ENCODE measurements at places on chromosomes 3 and 15.

DNA sequence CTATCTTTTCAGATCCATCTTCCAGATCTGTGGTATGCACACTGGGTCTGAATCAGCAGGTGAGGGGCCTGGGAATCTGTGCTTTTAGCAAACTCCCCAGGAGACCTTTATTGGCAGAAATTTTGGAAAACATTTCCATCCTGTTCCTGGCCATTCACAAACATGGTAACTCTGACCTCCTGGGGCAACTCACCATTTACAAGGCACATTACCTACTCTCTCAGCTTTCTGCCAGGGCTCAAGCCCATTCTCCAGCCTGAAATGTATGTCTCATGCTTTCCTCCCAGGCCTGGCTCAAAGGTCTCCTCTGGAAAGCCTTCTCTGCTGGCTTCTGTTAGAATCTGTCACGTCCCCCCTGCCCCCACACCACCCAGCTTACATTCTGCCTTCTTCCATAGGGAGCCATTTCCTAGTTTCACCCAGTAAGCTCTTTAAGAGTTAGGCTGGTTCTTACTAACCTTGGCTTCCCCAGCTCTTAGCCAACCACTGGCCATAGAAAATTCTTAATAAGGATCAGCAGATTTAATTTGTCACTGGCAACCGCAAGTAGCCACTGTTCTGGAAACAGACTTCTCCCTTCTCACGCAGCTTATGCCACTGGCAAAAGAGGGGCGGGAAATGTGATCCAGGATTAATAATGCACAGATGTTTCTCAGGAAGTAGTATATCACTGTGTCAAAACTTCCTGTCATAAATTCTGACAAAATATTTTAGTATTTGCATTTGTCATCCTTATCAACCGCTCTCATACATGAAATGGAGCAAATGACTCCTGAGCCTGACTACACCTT, 55.0 kb downstream of the RORA start:
- no peak for DNase-seq

DNA sequence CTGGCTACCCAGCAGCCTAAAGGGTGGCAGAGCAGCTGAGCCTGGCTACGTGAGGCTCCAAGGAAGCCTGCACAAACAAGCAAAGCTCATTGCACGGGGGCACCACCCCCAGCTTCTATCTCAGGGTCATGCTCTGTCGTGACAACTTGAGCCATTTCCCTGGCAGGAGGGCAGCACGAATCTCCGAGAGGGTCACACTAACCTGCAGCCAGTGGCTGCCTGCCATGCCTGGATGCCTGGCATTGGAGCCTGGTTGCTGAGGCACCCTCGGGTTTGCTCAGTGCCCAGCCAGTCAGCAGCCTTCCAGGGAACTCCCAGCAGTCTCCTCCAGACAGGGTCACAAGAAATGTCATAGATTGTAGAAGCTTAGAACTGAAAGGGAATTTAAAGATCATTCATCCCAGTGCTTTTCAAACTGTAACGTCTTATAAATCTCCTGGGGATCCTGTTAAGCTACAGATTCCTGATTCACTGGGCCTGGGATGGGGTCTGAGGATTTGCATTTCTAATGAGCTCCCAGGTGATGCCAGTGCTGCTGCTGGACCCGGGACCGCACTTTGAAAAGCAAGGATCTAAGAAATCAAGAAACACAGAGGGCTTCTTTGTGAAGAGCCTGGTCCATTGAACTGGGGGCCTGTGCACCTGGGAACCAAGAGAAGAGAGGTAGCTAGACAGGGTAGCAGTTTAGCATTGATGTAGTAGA, 48.4 kb downstream of the TMEM266 start:
- DNase-seq: peak; percentile 54

DNA sequence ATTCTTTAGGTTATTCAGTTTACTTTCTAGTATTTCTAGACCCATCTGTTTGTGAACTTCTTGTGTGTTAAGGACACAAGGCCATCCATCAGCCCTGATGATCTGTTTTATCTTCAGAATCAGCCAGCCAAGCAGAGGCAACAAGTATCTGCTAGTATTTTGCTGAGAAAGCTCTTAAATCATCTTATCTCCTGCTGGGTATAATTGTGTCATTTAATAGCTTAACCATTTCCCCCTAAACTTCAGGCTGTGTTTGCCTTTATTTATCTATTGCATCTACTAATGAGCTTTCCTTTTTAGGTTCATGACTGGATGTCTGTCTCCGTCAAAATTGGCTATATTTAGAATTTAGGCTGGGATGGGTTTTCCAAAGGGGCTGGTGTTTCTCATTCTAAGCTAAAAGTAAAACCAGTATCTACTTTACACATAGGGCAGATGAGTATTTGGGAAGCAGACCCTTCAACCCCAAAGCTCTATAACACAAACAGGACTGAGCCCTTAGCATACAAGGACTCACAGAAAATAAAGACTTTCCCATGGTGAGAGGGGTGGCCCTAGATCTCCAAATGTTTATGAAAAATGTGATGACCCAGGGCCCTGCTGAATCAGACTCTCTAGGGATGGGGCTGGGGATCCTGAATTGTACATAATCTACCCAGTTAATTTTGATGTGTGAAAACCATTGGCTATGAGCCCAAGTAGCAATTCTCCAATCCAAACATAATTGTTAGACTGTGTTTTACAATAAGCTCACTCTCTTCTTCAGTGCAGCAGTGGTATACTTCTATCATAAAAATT, 65.3 kb upstream of the PSMD6 start:
- no peak for DNase-seq

DNA sequence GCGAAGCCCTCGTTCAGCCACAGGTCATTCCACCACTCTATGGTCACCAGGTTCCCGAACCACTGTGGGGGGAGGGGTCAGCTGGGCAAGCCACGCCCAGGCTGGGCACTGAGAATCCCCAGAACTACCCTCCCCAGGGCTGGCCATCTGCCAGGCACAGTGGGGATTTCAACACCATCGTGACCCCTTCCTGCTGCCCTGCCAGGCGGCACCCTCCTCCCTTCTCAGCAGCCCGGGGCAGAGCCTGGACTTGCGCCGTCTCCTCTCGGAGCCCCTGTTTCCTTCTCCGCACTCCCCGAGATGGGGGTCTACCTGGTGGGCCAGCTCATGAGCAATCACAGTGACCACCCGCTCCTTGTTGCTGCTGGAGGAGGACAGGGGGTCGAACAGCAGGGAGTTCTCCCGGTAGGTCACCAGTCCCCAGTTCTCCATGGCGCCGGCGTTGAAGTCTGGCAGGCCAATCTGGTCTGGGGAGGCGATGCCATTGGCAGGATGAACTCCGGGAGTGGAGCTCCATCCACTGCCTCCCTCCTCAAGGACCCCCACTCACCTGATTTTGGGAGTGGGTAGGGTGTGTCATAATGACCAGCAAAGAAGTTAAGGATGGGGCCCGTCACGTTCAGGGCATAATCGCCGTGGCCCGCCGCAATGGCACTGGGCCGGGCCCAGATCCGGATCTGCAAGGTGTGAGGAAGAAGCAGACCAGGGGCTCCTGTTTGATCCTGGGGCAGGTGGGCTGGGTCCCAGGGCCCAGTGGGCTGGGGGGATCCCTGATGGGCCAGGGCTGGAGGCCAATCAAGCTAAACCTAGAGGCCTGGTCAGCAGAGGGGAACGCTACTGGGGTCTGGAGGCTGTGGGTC, 10.5 kb downstream of the ANPEP start:
- no peak for DNase-seq

DNA sequence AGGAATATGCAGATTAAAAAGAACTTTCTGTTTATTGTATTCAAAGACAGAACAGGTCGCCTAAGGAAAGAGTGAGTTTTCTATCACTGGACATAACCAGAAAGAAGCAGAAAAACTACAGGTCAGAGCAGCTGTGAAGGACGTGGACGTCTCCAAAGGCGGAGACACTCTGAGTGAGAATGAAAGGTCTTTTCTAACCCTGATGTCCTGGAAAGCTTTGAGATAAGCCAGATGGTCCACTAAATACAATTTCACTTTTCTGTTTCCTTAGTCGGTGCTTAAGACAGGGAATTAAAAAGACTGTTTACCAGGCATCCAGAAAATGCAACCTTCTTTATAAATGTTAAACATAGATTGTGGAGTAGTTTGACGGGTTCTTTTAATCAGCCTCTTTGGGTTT, 360.4 kb downstream of the FGF12 start:
- no peak for DNase-seq

DNA sequence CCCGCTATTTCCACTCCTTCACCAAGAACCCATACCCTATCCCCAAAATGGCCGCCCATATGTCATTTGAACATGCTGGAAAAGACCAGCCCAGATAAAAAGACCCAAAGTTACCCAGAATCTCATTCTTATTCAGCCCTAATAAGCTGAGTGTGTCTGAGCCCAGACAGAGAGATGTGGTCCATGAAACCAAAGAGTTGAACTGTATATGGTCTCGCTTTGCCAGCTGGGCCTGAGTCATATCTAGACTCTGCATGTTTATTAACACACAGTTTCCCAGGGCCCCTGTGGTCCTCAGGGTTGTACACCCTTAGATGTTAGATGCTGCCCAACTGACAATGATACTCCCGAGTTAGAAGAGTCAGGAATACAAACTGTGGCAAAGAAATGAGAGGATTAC, 201.9 kb upstream of the STRIT1 start:
- DNase-seq: no peak

GRCh38 chr3:113304102-113304501, 92.7 kb downstream of the BOC start:
- no peak for DNase-seq

- no peak for DNase-seq
These were observed 135.8 kb upstream of the HACD2 start for GRCh38 chr3:123720638-123721037.

DNA sequence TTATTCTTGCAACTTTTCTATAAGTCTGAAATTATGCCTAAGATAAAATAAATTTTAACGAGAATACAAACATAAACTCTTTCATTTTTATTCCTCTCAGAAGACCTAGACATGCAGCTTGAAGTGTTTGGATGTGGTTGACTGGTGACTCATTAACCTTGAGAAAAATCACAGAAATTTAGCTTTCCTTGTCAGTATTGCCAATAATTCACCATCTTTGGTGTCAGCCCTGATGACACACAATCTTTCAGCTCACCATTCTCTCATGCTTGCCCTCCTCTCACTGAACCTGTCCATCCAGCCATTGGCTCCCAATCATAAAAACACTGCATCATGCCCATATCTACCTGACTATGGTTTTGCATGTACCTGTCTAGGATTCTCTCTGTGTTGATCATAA, 22.6 kb upstream of the TNFAIP8L3 start:
- no peak for DNase-seq

DNA sequence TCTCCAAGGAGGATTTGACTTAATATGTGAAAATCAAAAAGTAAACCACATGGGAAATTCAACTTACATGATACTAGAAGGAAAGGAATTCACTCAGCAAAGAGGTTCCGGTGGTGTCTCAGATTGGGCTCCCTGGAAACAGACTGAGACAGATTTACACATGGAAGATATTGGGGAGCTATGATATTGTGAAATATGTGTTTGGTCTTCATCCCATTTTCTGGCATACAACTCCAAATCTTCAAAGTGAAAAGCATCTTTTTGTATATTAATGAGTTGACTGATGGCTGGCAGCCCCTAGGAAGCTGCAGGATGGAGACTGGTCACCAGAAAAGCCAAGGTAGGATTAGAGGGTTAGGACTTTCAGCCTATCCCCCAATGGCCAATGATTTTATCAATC, 29.3 kb downstream of the GRK7 start:
- no peak for DNase-seq

GRCh38 chr3:126158912-126159454, 21.4 kb downstream of the ALDH1L1 start:
- DNase-seq: no peak

- DNase-seq: peak; percentile 68
These were observed 159.0 kb upstream of the IL12A start for GRCh38 chr3:159829539-159830227.

DNA sequence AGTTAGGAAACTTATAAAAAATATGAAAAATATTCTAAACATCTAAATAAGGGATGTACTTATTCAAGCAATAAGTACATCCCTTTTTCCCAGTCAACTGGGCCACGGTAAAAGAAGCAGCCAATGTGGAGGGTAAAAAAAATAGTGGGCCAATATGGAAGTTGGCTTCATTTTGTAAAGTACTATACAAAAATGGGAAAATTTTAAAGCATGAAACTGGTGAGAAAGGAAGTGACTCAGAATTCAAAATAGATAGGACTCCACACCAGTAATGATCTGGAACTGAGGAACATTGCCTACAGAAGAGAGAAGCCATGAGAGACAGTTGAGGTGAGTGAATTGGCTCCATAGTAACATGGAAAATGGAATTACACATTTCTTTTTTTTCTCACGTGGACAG, 108.9 kb downstream of the FNDC3B start:
- no peak for DNase-seq

DNA sequence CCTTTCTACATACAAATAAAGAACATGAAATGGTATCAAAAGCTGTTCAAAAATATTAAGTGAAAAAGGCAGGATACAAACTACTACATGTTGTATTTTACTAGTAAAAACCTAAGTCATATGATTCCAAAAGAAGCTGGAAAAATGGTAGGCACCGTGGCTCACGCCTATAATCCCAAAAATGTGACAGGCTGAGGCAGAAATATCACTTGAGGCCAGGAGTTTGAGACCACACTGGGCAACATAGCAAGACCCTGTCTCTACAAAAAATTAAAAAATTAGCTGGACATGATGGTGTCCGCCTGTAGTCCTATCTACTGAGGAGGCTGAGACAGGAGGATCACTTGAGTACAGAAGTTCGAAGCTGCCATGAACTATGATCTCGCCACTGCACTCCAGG, 1.7 kb downstream of the EMC7 start:
- no peak for DNase-seq

- no peak for DNase-seq
These were observed 109.4 kb upstream of the FGF7 start for GRCh38 chr15:49313650-49314049.

DNA sequence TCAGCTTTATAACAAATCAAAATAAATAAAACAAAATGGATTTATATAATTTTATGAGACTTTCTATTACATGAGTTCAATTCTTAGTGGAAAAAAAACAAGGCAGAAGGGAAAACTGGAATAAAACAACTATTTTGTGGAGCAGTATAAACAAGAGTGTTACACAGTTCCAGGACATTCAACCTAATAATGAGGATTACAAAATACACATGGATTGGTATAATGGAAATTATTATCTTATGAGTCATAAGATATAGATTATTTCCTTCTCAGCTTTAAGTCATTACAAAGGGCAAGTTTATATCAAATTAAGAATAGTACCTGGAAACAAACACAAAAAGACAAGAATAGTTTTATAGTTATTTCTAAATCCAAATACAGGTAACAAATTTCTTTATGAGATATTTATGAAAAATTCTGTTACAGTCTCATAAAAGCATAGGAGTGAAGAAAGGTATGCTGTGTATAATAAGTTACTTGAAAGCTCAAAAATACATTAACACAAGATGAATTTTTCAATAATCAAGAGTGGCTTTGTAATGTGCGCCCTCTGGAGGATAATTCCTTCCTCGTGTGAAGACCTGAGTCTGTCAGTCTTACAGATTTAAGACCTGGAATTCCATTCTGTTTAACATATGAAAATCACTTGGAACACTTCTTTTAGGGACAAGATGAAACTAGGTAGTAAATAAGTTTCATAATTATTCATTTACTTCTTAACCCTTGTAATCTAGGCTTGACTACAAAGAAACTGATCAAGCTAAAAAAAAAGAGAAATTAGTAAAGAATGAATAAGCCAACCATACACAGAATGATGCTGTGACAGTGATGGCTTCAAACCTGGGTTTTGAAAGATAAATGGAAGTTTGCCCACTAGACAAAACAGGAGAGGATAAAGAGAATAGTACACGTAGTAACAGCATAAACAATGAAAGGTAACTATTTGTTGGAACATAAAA, 9.5 kb downstream of the COPS2 start:
- DNase-seq: peak; percentile 45

GRCh38 chr15:101018016-101018415, 98.9 kb downstream of the LRRK1 start:
- no peak for DNase-seq

Data from adrenal gland (tissue), 19 donors.